ENCODE measurements at places on chromosomes 7 and 10.

DNA sequence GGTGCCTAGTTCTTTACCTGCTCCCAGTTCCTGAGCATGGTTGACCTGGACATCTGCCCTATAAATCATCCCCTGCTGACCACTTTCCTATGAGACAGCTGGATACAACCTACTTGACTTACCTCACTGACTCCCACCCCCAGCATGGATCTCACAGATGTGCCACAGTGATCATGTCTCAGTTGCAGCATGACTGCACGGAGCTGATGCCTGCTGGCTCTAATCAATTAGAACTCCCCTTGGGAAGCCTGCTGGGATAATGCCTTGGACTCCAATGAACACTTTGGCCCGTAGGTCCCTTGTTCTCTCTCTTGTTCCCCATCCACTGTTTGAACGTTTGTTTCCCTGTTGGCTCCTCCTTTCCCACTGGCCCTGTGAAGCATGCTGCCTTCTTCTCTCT is 271.2 kb upstream of the IGFBP3 start:
- DNase-seq: no peak

- DNase-seq: no peak
Measured at GRCh38 chr7:4068286-4068685, 613.8 kb upstream of the FOXK1 start.

GRCh38 chr7:150820148-150820547 is 19.6 kb downstream of the TMEM176A start:
- DNase-seq: no peak

DNA sequence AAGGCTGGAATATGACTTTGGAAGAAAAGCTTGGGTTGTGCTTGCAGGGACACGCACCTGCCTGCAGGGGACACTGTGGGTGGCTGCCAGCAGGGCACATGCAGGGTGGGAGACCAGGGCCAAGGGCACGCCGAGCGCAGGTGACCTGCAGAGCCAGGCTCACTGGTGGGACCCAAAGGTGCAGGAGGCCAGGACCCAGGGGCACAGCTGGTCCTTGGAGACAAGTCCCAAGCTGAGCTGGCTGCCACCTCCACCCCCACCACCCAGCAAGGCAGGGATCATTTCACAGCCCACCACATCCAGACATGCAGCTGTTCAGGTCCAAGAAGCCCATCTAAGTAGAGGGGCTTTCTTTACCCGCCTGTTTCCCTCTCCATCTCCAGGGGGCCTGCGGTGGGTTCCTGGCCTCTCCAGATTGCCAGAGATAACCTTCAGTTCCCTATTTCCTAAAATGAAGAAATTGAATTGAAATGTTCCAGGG is 13.8 kb upstream of the CLIP2 start:
- DNase-seq: no peak

GRCh38 chr10:26829810-26830515 is 30.8 kb downstream of the ABI1 start:
- no peak for DNase-seq

DNA sequence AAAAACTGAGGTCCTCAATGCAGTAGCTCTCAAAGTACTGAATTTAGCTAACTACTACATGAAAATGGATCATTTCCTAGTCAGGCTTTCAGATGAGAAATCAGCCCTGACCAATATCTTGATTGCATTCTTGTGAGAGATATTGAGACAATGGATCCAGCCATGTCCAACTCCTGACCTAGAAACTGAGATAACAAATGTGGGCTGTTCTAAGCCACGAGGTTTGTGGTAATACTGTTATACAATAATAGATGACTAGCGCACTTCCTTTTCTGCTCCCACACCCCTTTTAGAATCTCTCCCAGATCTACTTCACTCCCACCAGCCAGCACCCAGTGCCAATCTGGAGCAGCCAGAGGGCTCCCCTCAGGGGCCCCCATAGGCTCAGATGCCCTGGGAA is 209.3 kb upstream of the KMT2E start:
- DNase-seq: no peak

- DNase-seq: no peak
Measured at GRCh38 chr7:5282543-5283316, at the start of gene SLC29A4. SLC29A4 (plus strand) TSS chr7:5282943; CDS start chr7:5287817, 4,874 bp downstream.

GRCh38 chr7:150791304-150791703 is 8.9 kb downstream of the TMEM176B start:
- DNase-seq: no peak

- DNase-seq: no peak
Measured at GRCh38 chr10:98267894-98268693, at the start of gene LOXL4. LOXL4 (minus strand) TSS chr10:98268194; CDS start chr10:98263019, 5,175 bp downstream.

DNA sequence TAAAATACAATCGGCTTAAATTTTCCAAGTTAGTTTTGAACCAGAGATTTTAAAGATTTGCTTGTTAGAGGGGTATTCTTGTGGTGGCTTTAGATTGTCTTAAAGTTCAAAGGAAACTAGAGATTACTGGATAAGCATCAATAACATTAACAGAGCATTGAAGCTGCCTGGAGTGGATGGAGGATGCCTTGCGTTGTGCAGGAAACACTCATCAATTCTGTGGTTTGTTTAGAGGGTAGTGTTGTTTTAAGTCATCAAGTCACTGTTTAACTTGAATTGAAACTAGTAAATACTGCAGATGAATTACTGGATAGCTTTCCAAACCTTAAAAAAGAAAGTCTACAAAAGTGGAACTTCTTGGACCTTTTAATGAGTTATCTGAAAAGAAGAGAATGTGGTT is 218.6 kb downstream of the CELF2 start:
- DNase-seq: no peak

GRCh38 chr7:4189131-4189570 is 492.9 kb upstream of the FOXK1 start:
- DNase-seq: peak; percentile 90

GRCh38 chr7:56046721-56047445 is 4.4 kb downstream of the PSPH start:
- no peak for DNase-seq

DNA sequence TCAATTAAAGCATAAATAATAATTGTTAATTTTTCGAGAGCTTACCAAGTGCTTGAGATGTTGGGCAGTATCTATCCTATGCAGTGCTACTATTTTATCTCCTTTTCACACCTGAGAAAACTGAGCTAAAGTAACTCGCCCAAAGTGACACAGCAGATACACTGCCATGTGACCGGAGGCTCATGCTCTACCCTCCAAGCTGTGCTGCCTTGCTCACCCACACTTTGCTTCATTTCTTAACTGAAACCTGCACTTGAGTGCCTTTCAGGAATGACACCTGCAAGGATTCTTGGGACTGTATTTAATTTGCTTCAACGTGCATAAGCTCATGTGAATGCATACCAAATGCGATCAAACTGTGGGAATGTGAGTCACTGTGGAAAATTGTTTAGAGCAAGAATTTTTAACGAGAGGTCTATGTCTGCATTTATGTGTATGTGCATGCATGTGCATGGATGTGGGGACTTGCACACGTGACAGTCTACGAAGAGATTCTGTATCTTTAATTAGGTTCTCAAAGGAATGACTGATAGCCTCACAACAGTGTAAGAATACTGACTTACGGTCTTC is 119.2 kb downstream of the ADCYAP1R1 start:
- no peak for DNase-seq

DNA sequence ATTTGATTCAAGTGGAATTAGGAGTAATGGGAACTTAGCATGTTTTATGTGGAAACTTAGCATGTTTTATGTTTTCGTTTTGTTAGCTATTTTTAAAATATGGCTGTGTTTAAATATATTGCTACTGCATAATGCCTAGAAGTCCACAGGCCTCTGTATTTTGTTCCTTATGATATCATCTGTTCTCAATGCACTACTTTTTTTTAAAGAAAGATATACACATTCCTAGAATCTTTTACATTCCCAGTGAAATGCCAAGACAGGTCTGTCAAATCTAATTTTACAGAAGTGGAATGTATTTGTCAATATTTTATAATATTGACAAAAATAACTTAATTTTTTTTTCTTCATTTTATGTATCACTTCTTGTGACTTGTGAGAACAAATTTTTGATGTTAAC is 51.6 kb downstream of the ST7 start:
- DNase-seq: no peak

- no peak for DNase-seq
Measured at GRCh38 chr10:51137756-51138529, 63.7 kb downstream of the PRKG1 start.

DNA sequence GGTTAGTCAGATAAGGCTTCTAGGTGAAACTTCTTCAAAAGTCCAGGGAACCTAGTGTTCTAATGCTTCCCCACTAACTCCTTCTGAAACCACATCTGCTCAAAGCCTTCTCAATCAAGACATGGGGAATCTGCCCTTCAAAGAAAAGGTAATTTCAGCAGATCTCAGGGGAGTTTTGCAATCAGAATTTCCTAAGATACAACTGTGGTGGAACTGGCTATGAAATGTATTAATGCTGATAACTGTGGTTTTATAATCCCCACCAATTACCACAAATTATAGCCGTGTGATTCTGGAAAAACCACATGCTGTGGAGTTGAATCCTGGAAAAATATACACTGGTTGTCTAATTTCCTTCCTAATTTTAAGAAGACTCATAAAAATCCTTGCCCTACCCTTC is 233.8 kb downstream of the SORCS1 start:
- no peak for DNase-seq

DNA sequence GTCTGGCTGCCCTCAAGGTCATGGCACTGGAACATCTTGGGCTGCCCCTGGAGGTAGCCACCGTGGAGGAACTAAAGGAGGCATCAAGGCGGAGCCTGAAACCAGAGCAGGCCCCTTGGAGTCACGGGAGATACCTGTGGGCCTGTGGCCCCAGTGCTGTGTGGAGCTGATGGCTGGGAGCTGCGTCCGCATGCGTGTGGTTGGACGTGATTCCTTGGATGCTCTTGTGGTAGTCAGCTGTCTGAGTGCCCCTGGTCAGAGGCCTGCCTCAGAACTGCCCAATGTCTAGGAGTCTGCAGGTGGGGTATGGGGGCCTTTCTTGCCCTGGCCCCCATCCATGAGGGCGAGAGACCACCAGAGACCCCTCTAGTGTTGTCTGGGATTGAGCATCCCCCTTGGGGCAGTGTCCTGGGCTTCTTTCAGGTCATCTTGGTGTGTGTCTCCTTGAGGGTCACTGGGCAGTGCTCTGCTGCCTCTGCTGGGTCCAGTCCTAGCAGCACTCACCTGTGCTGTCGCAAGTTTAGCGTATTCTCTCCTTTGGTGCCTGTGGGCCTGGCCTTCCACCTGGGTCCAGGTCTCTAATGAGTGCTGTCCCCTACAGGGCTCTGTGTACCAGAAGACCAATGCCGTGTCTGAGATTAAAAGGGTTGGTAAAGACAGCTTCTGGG is 8.1 kb downstream of the PGAM2 start:
- no peak for DNase-seq

DNA sequence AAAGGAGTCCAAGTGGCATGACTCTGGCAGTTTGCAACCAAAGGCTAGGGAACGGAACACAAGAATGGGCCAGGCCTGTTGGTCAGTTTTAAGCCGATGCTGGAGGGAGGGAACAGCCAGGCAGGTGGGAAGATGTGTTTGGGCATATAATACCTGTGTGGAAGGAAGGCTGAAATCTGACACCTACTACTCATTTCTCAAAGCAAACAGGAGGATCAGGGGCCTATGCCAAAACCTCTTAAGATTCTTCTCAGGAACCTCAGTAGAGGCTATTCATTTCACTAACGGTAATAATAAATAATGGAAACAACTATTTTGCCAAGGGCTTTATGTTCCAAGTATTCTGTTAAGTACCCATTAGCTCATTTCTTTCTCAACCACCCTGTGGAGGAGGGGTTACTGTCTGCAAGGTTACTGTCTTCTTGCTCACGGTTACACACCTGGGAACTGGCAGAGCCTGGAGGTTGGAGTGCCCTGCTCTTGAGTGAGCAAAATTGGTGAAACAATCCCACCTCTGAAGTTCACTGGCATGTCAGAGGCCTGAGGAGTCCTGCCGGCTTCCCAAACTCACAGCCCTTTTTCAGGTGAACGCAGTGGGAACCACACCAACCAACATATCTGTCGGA is 35.5 kb downstream of the GOT1 start:
- DNase-seq: no peak

DNA sequence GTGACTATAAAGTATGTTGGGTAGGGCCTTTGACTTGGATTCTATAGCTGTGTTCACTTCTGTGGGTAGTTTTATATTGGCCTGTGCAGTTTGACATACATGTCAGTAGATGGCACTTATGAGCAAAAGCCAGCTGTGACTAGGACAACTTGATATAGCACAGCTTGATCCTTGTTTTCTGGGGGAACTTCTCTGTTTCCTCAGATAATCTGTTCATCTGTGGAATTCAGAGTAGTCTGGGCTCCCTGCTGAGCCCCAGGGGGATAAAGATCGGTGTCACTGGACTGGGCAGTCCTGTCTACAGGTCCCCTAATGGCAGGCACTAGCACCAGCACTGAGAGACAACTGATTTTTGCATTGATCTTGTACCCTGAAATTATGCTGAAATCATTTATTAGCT is 25.4 kb downstream of the CYP2C9 start:
- no peak for DNase-seq
